Activated T-cell treated with anti-CD3 and anti-CD28 coated beads for 24 hours (primary cell): ENCODE measurements at places on chromosomes 12 and 14.

- DNase-seq, result no peak
Observed at GRCh38 chr12:124028555-124028925, 55.5 kb downstream of the ZNF664 start.

DNA sequence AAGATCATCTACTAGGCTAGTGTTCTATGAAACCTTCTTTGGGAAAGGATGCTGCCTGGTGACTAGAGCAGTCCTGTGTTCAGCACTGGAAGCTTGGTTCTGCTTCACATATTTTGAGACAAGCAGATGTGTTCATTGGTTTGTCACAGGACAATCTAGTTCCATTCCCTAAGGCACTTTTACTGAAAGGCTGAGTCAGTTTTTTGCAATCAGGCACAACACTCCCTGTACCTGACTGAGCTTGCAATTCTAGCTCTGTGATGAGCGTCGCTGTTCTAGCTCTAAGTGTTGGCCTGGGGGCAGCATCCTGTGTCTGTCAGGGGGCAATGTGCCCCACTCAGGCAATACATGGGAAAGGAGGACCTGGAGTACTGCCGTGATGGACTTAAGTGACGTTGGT lies 144.4 kb downstream of the CAND1 start:
- DNase-seq, result no peak

- DNase-seq, result peak; percentile 63
Observed at GRCh38 chr12:13211859-13212664, 15.5 kb downstream of the EMP1 start.

GRCh38 chr12:131608740-131609690 lies 101.9 kb upstream of the SFSWAP start:
- DNase-seq, result peak; percentile 50

GRCh38 chr14:39268393-39268792 lies 34.7 kb downstream of the MIA2 start:
- DNase-seq, result no peak

- DNase-seq, result no peak
Observed at GRCh38 chr14:72796935-72797334, 97.0 kb downstream of the DPF3 start.

DNA sequence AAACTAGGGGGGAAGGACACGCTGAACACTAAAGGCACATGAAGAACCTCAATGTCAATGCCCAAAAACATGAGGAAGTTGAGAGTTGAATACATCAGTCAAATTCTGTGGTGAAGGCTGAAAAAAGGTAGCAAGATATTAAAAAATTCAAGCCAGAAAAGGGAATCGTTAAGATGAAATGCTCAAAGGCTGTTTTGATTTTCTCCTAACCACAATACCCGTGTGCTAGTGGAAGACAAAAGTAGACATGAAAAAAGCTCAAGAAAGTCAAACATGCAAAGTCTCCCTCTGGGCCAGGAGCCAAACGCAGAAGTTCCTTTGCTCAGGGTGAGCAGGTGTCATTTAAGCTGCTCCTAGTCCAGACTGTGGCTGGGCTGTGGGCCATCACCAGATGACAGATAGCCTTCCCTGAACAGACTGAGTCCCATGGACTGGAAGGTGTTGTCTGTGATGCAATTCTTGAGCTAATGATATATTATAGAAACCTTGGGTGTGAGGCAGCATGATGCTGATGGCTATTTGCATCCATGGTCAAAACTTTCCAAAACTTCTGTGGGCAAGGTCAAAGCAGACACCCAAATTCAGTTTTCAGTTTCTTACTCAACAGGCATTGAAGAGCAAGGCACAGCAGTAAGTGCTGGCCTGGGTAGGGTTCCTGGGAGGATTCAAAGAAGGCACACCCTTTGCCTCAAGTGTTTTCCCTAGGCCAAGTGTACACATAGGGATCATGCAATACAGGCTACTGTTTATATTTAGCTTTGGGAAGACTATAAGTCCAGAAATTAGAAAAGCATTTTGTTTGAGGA lies 81.6 kb downstream of the MYRFL start:
- DNase-seq, result no peak
